Neural progenitor cell (in vitro differentiated cells): ENCODE measurements at places on chromosomes 2 and 18.

DNA sequence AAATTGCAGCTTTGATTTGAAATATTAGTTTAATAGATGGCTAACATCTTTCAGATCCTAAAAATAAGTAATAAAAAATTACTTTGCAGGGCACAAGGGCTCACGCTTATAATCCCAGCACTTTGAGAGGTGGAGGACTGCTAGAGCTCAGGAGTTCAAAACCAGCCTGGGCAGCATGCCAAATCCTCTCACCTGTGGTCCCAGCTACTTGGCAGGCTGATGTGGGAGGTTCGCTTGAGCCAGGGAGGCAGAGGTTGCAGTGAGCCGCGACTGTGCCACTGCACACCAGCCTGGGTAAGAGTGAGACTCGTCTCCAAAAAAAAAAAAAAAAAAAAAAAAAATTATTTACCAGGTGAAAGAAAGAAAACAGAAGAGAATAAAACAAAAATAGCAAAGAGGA, 449.8 kb downstream of the NRXN1 start:
- no peak for DNase-seq

- DNase-seq: no peak
These were observed 247.4 kb downstream of the FBXO15 start for GRCh38 chr18:73900106-73900835.

- DNase-seq: no peak
These were observed 16.1 kb upstream of the CD207 start for GRCh38 chr2:70851704-70852103.

DNA sequence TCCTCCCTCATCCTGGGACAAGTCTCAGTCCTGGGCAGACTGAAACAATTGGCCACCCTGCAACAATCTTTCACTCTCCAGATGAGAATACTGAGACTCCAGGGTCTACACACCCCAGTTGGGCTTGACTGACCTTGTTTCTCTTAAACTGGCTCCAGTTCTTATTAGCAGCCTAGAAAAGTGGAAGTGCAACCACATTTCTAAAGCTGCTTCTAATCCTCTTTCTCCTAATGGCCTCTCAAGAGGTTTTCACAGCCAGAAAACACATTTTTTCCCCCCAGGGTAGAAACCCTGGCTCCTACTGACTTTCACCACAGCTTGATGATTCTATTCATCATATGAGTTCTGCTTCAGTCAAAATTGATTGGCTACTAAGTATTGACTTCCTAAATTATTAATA, 45.8 kb downstream of the SLC4A5 start:
- DNase-seq: no peak

GRCh38 chr2:71256421-71256820, 29.5 kb upstream of the PAIP2B start:
- no peak for DNase-seq

- DNase-seq: no peak
These were observed 92.7 kb upstream of the MGAT5 start for GRCh38 chr2:134161170-134161547.

GRCh38 chr2:70658476-70658875, 104.8 kb upstream of the TGFA start:
- no peak for DNase-seq

GRCh38 chr2:151482171-151482725, 72.5 kb downstream of the RIF1 start:
- no peak for DNase-seq

DNA sequence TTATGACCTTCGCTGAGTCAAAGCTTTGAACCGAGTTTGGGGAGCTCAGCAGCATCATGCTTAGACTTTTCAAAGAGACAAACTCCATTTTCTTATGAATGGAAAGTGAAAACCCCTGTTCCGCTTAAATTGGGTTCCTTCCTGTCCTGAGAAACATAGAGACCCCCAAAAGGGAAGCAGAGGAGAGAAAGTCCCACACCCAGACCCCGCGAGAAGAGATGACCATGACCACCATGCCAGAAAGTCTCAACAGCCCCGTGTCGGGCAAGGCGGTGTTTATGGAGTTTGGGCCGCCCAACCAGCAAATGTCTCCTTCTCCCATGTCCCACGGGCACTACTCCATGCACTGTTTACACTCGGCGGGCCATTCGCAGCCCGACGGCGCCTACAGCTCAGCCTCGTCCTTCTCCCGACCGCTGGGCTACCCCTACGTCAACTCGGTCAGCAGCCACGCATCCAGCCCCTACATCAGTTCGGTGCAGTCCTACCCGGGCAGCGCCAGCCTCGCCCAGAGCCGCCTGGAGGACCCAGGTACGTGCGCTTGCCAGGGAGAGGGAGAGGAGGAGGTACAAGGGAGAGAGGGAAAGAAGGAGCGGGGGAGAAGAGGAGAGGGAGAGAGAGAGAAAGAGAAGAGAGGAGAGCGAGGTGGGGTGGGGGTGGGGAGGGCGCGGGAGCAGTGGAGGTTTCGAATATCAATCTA, at the start of gene DLX1:
Gene DLX1, plus strand, starts transcription at position 48 of the 700 bp plus-strand sequence. Its CDS starts 171 bp downstream, at position 219.
- peak; percentile 46 for DNase-seq

DNA sequence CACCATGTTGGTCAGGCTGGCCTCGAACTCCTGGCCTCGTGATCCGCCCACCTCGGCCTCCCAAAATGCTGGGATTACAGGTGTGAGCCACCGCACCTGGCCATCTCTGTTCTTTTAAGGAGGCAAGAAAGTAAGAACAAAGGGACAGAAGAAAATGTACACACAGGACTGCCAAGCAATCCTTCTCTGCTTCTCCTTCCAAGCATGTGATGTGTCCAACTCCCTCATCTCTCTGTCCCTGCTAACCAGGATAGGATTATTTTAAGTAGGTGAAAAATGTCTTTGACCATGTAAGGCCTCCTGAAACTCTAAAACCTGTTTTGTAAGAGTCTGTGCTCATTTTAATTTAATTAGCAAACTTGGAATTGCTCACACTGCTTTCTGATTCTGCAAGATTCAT, 89.3 kb upstream of the ATL2 start:
- DNase-seq: no peak
